ENCODE measurements at places on chromosomes 12 and 14. TPM values are rescaled to one million over a fixed set of nuclear protein-coding genes. Genes with fewer than 3 reads are reported as not detected.

DNA sequence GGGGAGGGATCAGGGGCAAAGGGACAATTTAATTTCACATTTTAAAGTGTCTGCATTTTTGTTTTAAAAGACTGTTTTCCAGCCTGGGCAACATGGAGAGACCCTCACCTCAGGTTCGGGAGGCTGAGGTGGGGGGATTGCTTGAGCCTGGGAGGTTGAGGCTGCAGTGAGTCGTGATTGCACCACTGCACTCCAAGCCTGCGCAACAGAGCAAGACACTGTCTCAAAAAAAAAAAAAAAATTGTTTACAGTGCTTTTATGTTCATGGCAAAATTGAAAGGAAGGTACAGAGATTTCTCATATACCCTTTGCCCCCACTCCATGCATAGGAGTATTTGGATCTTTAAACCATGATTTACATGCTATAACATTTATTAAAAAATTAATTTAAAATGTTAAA, 16.4 kb upstream of the HVCN1 start:
- DNase-seq = no peak

DNA sequence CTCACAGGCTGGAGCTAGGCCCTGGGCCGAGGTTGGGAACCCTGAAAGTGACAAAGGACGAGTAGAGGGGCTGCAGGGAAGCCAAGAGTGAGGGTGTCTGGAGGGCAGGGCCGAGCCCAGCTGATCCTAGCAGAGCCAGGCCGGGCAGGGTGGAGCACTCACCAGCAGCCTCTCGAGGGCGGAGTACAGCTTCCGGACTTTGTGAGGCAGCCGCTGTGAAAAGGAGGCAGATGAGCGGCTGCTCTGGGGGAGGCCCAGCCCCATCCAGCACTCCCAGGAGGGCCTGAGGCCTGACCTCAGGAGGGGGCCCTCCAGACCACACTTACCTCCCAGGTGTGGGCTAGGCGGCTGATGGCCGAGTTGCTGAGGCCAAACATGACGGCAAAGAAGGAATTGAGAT, 14.7 kb upstream of the ENDOU start:
- no peak for DNase-seq

GRCh38 chr12:99948370-99948769, 36.4 kb downstream of the ANKS1B start:
- no peak for DNase-seq

DNA sequence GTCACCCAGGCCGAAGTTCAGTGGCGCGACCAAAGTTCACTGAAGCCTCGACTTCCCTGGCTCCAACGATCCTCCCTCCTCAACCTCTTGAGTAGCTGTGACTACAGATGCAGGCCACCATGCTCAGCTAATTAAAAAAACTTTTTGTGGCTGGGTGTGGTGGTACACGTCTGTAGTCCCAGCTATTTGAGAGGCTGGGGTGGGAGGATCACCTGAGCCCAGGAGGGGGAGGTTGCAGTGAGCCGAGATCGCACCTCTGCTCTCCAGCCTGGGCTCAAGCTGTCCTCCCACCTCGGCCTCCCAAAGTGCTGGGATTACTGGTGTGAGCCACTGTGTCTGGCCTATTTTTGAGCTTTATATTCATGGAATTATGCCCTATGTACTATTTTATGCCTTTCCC, 18.1 kb upstream of the RAD52 start:
- DNase-seq = no peak

- DNase-seq = peak; percentile 84
Observed at GRCh38 chr12:31518680-31519227, 72.2 kb downstream of the DENND5B start.

DNA sequence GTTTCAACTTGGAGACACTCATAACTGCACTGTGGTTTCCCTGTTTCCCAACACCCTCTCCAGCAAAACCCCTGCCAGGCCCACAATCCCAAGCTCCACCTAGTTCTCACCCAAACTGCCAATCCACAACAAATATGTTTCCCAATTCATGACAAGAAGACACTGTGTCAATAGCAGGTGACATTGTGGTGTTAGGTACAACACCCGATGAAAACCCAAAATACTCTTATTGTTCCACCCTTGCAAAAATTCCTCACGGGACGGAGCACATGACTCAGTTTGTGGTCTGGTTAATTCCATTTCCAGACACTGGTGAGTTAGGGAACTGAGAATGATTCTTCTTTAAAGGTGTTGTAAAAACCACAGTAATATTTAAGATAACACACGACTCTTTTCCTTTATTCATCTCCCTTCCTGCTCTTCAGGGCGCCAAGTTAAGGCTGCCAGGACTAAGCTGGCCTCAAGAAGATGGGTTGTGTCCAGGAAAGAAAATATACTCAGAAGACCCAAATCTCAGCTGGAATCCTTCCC, 735.5 kb downstream of the MED13L start:
- DNase-seq = no peak

Gene SLC25A47
- total RNA-seq = 0.08 TPM
